ENCODE measurements at places on chromosomes 11 and 22.

DNA sequence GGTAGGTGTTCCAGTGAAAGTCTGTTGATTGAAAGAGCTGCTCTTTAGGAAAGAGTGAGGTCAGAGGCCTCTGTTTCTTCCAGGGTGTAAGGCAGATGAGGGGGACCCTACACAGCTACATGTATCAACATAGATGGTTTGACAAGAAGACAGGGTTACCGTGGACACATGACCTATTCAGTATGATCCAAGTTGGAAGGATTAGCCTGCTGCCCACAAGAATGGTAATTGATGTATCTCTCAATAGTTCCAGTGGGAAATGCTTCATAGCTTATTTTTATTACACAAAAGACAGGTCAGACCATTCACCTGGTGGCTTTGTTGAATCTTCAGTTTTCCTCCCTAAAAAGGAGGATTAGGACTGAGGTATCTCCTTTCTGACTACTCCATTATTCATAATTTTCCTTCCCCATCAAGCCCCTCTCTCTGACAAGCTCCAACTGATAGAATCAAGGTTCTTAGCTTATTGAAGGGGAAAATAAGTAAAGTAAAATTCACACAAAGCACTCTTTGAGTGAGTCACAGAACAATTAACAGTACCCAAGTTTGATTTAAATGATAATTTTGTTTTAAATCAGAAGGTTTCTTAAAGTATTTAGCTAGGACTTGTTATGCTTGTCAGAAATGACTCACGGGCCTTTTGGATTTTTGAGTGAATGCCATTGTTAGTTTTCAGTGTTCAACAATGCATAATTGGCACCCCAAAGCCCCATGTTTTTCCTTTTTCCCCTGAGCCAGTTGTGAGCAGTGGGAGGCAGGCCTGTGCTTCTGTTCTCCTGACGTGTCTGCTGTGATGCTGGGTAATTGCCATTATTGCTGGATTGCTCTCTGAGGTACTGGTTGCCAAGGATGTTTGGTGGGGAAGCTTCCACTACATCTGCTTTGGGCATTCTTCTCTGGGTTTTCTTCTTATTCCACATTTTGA, 373.2 kb downstream of the DDX10 start:
- DNase-seq: peak; percentile 97

DNA sequence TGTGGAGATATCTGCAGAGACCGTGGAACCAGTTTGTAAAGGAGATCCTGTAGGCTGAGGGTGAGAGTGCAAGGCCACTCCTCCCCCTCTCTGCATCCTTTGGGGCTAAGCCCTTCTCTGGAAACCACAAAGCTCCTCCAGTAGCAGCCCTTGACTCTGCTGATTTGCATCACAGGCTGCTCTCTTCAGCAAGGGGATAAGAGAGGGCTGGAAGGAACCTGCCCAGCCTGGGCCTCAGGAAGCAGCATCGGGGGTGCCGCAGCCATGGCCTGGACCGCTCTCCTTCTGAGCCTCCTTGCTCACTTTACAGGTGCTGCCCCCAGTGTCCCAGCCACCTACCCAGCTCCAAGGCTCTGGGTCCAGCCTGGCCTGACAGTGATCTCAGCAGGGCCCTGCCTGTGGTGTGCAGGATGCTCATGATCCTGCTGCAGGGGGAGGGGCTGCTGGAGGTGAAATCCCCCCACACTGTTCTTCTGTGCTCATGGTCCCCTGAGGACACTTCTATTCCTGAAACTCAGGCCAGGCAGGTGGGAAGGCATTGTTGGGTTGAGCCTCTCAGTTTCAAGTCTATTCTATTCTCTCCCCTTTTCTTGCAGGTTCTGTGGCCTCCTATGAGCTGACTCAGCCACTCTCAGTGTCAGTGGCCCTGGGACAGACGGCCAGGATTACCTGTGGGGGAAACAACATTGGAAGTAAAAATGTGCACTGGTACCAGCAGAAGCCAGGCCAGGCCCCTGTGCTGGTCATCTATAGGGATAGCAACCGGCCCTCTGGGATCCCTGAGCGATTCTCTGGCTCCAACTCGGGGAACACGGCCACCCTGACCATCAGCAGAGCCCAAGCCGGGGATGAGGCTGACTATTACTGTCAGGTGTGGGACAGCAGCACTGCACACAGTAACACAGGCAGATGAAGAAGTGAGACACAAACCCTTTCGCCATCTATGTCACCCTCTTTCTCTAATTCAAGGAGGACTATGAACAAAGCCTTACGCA, 68.5 kb upstream of the IGLL5 start:
- no peak for DNase-seq

DNA sequence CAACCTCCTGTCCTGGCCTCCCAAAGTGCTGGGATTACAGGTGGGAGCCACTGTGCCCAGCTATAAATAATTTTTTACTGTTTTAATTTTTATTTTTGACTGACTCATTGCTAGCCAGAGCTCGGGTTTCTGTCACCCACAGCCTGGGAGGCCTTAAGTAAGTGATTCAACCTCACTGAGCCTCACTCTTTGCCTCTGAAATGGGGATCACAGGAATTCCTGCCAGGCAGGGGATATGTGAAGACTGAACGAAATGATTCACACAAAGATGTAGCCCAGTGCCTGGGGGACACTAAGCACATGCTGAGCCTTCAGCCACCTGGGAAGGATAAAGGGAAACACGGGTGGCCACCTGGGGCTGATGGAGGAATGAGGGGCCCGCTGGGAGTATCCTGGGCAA, 3.8 kb upstream of the LRRC74B start:
- no peak for DNase-seq

GRCh38 chr11:57484141-57484710, 23.9 kb downstream of the RTN4RL2 start:
- DNase-seq: no peak

DNA sequence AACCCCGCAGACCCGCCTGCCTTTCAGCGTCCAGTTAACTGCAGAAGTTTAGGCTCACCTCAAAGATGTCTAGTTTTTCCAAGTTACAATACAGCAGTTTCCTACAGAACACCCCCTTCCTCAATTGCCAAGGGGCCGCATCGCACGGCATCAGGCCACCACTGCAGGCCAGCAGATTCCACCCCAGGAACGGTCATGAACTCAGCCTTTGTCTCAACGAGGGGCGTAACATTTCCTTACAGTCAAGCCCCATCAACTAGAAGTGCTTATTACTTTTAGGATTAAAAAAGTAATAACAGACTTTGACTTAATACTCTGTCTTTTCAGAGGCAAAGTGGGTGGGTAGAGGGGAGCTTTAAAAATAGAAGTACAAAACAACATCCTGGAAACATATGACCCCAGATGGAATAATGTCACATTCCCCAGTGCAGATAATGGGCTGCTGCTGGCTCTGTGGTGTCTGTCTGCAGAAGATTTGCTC, 36.3 kb downstream of the PPP2R1B start:
- no peak for DNase-seq

DNA sequence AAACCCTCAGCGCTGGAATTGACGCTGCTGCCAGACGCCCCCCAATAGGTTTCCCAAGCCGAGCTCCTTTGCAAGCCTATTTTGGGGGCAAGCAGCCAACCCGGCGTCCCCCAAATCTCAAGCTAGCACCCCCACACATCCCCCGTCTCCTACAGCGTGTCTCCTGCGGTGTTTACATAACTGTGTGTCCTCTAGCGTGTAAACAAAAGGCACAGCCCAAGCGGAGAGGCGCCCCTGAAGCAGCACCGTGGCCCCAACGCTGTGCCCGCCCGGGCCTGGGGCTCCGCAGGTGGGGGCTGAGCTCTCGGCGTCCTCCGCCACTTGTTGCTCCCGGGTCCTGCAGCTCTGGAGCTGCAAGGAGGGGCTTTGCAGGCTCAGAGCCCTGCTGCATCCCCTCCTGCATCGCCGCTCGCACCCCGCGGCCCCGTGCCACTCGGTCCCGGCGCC, 1.6 kb downstream of the CADM1 start:
- DNase-seq: no peak

DNA sequence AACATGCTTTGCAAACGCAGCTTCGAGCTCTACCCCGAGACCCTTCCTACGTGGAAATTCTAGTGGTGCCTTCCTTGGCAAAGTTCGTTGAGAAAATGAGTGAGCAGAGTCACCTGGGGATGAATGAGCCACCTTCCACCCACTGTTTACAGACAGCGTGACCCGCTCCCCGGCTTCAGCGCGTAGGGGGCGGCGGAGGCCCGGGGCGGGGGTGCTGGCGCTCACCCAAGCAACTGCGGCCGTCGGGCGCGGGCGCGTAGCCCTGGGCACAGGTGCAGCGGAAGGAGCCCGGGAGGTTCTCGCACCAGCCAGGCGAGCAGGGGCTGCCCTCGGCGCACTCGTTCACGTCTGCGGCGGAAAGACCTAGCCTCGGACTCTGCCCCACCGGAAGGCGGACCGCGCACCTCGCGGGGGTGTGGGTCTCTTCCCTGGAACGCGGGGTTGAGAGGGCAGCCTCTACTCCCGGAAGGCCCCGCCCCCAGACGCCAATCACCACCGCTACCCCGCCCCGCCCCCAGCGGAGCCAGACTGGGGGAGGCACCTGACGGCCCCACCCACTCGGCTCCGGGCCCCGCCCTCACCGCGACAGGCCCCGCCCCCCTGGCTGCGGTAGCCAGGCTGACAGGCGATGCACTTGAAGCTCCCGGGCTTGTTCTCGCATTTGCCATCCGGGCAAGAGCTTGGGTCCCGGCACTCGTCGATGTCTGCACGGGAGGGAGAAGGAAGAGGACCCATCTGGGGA, 11.8 kb downstream of the LTBP3 start:
- no peak for DNase-seq

- no peak for DNase-seq
Measured at GRCh38 chr11:34473603-34474169, 35.0 kb downstream of the CAT start.

- DNase-seq: no peak
Measured at GRCh38 chr11:63837027-63837688, 1.8 kb upstream of the MARK2 start.

- no peak for DNase-seq
Measured at GRCh38 chr11:120149246-120149645, 11.3 kb upstream of the TRIM29 start.

- no peak for DNase-seq
Measured at GRCh38 chr11:21641869-21642268, 551.0 kb upstream of the ANO5 start.

DNA sequence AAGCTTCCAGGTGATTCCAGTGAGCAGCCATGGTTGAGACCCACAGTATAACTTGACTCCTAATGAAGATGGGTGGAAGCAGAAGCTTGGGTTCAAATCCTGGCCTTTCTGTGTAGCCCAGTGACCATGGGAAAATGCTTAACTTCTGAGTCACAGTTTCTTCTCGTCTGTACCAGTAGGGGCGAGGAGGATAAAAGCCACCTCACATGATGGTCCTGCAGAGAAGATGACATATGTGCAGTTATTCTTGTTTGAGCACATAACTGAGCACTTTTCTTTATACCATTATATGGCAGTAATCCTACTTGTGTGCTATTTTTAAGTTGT, 4.9 kb downstream of the TMEM109 start:
- no peak for DNase-seq

- no peak for DNase-seq
Measured at GRCh38 chr11:72605973-72606747, 68.1 kb downstream of the PDE2A start.

DNA sequence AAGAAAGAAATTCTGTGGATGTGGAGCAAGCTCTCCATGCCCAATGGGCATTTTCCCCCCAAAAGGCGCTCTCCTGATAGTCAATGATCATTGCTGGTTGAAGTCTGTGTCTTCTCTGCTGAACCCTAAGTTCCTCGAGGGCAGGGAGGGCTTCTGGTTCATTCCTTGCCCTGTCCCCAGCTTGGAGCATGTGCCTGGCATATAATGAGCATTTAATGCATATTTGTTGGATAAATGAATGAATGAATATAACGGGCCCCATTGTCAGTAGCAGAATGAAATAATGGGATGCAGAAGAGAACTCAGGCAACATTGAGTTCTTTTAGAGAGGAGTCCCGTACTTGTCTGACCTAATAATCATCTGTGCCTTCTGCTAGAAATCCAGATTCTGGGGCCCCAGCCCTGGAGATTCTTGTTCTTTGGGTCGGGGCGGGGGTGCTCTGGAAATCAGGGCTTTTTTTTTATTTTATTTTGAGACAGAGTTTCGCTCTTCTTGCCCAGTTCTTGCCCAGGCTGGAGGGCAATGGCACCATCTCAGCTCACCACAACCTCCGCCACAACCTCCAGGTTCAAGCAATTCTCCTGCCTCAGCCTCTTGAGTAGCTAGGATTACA, 64.4 kb downstream of the CD82 start:
- no peak for DNase-seq

DNA sequence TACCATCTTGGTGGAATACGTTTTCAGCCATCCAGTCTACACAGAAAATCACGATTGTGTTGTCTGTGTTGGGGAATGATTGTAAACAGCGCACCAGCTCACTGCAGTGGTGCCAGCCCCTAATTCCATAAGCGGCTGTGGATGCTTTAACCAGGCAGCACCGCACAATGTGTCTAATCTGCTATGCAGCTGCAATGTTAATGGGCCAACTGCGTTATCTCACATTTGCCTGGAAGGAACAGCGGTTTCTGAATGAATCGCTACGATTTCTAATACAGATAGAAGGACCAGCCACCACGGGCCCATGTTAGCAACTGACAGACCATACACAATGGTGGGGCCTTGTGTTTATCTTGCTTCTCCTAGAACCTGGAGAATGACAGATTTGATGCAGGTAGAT, 384.5 kb upstream of the KIRREL3 start:
- DNase-seq: no peak

DNA sequence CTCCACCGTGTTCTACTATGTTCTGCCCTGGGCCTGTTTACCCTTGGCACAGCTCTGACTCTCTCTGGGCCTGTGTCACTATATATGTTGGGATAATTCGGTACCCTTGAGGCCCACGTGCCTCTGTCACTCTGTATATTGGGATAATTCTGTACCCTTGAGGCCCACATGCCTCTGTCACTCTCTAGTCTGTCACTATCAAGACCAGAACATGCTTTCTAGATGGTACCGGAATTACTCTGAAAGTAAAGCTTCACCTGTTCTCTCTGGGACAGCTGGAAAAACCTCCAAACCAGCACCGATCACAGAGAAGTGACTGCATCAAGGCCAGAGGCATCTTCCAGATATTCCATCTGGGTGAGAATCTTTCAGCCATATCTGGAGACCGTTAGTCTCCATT, 9.3 kb upstream of the FCHSD2 start:
- no peak for DNase-seq

GRCh38 chr11:1006762-1007161, 29.8 kb downstream of the MUC6 start:
- DNase-seq: no peak

- DNase-seq: no peak
Measured at GRCh38 chr11:117572129-117572528, 224.9 kb downstream of the DSCAML1 start.

Data from GM04503 (cell line).